Stimulated activated CD4-positive, alpha-beta T cell treated with anti-CD3 and anti-CD28 coated beads, Interleukin-1b, Interleukin-23, amount 100 ng/mL, for 1 hour (primary cell): ENCODE measurements at places on chromosomes 5 and 9.

GRCh38 chr5:171387970-171388815 lies 544 bp downstream of the NPM1 start:
- DNase-seq, result peak; percentile 59

DNA sequence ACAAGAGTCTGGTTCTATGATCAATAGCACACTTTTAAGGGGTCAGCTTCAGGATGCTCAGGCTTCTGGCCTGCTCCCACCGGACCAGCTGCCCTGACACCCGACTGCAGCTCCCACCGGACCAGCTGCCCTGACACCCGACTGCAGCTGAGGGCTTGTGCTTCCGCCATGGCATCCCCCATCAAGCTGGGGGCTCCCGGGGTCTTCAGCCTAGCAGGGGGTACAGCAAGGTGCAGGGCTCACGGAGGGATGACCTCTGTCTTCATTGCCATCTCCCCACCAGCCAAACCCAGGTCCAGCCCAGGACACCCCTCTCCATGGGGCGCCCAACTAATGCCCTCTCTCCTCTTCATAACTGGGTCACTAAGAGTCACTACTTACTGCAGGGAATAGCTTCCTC lies 1.9 kb downstream of the FLT4 start:
- DNase-seq, result no peak

DNA sequence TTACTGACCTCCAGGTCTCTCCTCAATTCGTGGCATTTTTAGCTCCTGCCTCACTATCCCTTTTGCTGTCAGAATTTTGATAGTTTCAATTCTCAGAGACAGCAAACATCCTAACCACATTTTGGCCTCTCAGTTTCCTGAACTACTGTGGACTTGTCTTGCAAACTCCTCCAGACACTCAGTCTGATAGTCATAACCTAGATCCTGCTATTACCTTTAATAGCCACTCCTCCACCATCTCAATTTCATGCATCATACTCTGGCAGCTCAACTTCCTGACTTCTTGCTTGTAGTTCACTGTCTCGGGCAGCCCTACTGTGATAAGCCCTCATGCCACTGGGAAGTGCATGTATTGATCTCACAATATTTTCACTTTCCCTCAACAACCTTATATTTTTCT lies 481.8 kb upstream of the CDH18 start:
- no peak for DNase-seq

- DNase-seq, result no peak
Observed at GRCh38 chr9:124779368-124780059, 2.6 kb downstream of the OLFML2A start.

DNA sequence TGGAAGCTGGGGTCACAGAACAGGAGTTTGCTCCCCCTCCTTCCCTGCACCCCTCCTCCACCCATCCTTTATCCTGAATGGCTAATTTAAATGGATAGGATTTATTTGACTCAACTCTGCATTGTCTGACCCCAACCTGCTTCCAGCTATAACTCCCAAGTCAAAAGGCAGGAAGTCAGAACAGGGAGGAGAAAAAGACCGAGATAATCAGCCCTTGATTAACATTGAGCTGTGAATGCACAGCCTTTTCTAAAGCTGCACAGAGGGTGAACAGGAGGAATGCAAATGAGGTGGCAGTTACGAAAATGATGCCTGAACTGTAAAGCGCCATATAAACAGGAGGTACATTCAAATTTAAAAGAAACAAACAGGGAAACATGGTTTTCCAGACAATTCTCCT lies 152.8 kb downstream of the SPOCK1 start:
- no peak for DNase-seq

DNA sequence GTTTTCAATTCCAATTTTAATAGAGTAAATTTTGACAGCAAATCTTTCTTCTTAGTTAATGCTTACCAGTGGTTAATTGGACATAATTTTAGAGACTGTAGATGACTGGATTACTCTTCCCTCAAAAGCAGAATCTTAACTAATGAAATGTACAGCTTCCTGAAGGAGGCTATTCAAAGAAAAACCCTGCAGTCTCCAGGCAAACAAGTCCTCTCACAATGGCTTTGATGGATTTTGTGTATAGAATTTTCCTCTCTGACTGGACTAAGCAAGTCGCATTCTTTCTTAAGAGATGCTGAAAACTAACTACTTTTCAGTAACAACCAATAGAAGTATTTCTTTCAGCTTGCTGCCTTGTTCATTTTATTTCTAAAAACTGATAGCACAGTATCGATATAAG lies 35.7 kb upstream of the TMED7 start:
- no peak for DNase-seq

DNA sequence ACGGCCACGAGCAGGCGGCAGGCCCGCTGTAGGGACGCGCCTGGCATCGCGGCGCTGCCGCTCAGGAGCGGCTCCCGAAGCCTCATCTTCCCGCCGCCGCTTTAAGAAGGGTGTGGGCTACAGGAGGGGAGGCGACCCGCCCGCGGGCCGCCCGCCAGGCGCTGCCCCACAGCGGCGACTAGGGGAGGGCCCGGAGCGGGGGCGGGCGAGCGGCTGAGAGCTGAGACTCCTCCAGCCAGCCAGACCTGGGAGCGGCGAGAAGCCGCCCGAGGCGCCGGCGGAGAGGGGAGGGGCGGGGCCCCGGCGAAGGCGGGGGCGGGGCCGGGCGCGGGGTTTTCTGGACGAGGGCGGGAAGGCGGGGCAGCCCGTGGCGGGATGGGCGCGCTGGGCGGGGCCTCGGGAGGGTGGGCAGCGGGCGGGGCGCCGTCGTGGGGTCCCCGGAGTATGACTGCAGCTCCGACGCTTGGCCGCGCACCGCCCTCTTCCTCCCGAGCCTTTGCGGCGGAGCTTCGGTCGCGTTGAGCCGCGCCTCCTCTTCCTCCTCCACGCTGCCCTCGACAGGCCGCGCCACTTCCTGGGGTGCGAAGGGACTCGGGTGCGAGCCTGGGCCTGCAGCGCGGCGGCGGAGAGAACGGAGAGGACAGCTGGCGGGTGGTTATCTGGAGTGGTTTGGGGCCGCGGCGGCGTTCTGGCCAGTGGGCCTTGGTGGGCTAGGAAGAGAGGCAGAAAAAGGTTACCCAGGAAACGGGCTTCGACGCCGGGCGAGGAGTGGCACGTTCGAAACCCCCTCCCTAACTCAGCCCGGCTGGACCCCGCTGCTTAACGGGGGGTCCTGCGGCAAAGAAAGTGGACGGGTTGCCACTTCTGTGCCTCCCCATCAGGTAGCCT lies at the start of gene B4GALT1:
Gene B4GALT1, minus strand, starts transcription at position 253 of the 888 bp plus-strand sequence. Its CDS starts 167 bp downstream, at position 86.
- DNase-seq, result peak; percentile 91

DNA sequence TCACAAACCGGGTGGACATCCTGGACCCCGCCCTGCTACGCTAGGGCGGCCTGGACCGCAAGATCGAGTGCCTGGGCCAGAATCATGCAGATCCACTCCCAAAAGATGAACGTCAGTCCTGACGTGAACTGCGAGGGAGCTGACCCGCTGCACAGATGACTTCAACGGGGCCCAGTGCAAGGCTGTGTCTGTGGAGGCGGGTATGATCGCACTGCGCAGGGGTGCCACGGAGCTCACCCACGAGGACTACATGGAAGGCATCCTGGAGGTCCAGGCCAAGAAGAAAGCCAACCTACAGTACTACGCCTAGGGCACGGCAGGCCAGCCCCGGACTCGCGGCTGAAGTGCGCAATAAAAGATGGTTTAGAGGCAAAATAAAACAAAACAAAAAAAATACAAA lies 5.2 kb downstream of the SAXO1 start:
- no peak for DNase-seq

DNA sequence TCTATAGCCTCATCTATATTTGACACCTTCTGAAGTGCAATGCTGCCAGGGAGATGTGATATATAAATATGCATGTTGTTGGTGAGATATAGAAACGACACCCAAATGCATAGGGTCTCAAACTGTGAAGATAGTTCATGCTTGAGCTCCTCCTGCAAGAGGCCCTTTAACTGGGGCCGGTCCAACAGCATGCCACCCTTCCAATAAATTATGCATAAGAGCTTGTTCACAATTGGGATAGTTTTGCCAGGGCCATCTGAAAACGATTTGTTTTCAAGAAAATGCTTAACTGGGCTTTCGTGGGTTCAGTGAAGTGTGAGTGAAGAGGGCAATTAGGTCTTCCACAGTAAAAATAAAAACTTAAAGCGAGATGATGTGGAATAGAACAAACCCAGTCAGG lies 424.2 kb upstream of the WWC1 start:
- DNase-seq, result no peak

DNA sequence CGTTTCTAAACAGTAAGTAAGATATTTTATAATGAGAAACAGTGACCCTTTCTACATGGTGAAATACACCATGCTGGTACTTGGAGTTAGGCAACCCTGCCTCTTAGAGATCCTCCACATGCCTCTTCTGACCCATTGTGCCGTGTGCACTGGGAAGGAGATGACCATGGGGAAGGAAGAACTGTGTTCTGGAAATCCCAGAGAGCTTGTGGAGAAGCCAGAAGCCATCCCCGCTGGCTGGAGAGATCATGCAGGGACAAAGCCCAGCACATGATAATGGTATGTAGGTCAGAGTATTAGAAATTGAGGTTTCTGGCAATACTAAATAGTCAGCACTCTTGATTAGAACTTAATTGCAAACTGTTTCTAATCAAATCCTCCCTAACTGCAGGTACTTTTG lies 307.3 kb downstream of the FBXL7 start:
- DNase-seq, result no peak

GRCh38 chr9:133158695-133159094 lies 5.0 kb downstream of the GBGT1 start:
- DNase-seq, result no peak

DNA sequence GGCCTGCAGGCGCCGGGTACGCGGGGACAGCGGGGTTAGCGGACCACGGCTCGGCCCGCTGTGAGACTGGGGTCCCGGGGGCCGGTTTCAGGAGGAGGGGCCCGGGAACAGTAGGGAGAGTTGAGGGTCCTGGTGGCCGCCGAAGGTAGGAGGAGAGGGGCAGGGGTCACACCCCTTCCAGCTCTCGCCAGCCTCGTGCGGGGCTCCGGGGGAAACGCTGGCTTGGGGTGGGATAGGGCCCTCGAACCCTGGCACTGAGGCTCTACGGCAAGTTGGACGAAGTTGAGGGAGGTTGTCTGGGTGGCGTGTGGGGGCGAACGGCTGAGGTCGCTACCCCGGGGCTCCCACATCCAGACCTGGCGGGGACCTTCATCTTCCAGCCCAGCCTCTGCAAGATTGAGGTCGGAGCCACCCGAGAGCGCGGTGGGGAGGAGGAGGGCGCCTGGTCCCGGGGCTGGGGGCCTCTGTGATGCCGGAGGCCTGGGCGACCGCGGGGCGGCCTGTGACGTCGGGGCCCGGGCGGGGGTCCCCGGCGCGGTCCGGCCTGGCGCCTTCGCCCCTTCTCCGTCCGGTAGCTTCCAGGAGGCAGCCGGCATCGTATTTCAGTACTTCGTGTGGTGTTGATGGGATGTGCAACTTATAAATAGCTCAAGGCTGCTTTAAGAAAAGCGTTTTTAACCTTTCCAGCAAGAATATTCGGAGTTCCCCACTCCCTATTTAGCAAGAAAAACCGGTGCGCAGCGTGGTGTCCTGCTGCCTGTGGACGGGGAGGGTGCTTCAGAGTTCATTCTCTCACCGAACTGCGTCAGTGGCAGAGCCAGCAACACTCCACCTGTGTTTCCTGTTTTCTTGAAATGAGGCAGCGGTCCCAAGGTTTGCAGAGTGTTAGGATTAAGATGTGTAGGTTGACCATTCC lies 902 bp downstream of the HABP4 start:
- no peak for DNase-seq

GRCh38 chr9:131503626-131504465 lies 1.1 kb downstream of the POMT1 start:
- DNase-seq, result no peak

GRCh38 chr5:89280103-89281037 lies 397.4 kb upstream of the MEF2C start:
- no peak for DNase-seq

DNA sequence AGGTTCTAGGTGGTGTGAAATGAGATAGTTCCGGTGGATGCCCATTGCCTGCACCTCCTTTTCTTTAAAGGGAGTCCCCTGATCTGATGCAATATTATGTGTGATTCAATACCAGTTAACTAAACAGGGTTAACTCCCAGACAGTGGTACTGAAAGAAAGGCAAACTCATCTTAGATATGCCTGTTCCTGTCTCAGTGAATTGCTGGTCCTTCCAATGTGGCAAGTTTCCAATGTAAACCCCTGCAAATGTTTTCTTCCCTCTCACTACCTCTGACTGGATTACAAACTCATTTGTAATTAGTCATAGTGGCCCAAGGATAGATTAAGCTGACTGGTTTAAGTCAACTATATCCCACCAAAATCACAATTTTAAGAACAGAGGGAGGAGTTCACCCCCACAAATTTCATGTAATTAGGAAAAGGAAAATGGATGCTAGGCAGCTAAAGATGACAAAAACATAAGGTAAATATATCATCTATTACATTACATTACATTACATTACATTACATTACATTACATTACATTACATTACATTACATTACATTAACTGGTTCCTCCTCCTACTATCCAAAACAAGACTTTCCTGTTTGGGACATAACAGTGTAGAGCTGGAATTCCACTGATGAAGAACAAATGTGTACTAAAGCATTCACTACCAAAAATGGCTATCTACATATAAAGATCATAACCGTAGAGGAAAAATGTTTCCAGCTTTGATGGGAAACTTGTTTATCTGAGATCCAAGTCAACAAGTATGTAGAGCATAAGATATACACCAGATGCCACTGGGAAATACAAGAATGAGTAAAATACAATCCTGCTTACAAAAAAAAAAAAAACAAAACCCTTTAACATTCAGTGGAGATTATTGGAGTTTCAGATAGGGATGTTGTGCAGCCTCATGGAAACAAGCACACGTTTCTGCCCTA lies 121.5 kb upstream of the SNX2 start:
- DNase-seq, result no peak

DNA sequence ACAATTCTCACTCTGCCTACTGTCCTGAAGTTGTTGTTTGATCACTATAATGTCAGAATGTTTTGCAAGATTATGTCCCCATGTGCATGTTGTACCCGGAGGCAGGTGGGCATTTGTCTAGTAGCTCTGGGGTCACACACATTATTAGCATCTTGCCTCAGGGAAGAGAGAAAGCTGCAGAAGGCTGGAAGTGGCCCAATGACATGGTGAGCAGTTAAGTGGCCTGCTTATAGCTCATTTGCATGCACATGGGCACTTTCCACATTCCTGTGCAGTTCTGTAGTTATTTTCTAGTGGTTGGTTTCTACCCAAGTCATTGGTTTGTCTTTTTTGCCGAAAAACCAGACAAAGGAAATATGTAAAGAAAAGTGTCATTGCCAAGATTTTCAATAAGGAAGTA lies 80.9 kb downstream of the MAP1B start:
- DNase-seq, result no peak

- no peak for DNase-seq
Observed at GRCh38 chr5:104659497-104659896, 1096.9 kb upstream of the NUDT12 start.

DNA sequence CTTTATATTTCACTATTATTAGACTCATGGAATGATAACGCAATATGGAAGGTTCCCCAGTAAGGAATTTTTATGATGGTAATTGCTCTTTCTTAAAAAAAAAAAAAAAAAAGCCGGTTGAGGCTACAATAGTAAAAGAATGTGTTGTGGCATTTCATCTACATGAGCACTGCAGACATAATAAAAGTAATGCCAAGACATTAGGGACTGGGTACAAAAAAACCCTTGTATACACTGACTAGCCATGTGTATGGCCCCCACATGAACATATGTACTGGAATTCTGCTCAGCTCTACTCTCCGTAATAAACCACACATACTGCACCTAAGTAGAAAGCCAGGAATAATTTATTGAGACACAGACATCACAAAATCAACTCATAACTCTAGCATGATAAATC lies 218.4 kb downstream of the ADAMTS6 start:
- no peak for DNase-seq
